ENCODE measurements at places on chromosomes 7 and 10.

DNA sequence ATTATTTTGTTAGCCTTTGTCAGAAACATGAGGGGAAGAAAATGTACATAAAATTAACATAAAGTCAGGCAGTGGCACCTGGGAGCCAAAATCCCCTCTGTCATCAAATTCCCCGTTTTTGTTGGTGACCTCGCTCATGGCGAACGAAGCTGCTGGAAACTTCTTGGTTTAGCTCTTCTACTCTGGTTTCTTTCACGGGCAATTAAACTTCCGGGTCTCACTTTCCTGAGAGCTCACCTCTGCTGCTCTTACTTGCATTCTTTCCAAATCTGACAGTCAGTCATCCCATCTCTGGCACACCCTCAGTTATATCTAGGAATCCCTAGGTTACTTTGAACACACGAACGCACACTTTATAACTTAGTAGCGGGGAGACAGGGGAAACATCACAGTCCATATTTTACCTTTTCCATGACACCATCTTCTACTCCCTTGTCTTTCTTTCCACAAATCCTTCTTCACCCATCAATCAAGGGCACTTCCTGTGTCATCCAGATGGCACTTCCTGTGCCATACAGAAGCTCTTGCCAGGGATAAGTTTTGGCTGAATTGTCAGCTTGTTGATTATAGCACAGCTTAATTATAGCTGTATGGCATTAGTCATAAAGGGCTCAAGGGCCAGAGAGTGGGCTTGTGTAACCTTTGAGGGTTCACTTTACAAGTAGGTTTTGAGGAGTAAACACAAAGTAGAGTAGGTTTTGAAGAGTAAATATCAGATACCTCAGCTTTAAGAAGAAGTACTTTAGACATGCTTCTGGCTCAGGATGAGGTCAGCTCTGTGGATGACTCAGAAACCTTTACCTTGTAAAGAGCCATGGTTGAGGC lies 105.1 kb downstream of the GATA3 start:
- no peaks in the 10 kb centered on the region for H3K4me1 ChIP-seq
- DNase-seq = no peak
- H3K27me3 ChIP-seq = no peaks in the 10 kb centered on the region
- no peak overlapping the region for H3K4me3 ChIP-seq
- H3K36me3 ChIP-seq = no peaks in the 10 kb centered on the region
- no peak overlapping the region for H3K27ac ChIP-seq

DNA sequence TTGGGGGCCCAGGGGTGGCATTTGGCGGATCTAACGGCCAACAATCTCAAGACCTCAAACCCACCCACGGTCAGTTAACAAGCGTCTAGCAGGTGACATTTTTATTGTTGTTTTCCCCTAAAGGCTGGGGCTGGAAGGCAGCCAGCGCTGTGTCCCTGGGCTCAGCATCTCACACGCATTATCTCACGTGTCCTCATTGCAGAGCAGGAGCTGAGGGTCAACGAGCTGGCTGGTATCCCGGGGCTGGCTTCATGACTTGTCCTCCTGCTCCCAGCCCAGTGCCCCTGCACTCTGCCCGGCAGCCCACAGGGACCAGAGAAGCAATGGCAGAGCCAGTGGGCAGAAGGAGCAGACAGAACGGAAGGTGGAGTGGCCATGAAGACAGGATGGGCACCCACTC lies 54.4 kb upstream of the TMEM273 start:
- peaks cover 14% of the 10 kb centered on the region for H3K4me1 ChIP-seq
- no peak overlapping the region for H3K27ac ChIP-seq
- no peaks in the 10 kb centered on the region for H3K36me3 ChIP-seq
- no peak for DNase-seq
- H3K27me3 ChIP-seq = no peaks in the 10 kb centered on the region
- H3K4me3 ChIP-seq = no peak overlapping the region

DNA sequence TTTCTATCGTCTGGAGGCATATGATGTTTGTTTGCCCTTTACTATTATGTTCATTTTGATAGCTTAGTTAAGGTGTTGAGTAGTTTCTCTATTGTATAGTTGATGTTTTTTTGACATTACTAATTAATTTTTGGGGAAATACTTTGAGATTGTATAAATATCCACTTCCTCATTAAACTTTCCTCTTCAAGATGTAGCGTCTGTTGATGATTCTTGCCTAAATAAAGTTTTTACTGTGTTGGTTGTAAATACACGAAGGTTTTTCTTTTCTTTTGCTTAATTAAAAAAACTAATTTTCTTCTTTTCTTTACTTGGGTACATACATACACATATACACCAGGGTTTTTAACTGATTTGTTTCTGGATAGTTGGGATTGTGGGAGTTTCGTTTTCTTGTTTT lies 8.5 kb downstream of the KMT2E start:
- H3K4me3 ChIP-seq = no peak overlapping the region
- H3K4me1 ChIP-seq = peaks cover 51% of the 10 kb centered on the region
- peaks cover 1% of the 10 kb centered on the region for H3K36me3 ChIP-seq
- DNase-seq = no peak

DNA sequence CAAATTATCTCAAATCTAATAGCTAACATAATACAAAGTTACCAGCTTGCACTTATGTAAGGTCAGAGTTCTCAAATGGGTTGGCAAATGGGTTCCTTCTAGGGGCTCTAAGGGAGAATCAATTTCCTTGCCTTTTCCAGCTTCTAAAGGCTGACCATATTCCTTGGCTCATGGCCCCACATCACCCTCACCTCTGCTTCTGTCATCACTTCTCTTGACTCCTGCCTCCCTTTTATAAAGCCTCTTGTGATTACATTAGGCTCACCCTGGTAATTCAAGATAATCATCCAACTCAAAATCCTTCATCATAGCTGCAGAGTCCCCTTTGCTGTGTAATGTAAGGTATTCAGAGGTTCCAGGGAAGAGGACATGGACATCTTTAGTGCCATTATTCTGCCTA lies 42.1 kb downstream of the CHN2 start:
- no peak overlapping the region for H3K27ac ChIP-seq
- DNase-seq = no peak
- H3K36me3 ChIP-seq = no peaks in the 10 kb centered on the region
- no peak overlapping the region for H3K4me3 ChIP-seq
- H3K27me3 ChIP-seq = no peaks in the 10 kb centered on the region
- no peaks in the 10 kb centered on the region for H3K4me1 ChIP-seq

- DNase-seq = no peak
- H3K4me3 ChIP-seq = no peak overlapping the region
- H3K36me3 ChIP-seq = no peaks in the 10 kb centered on the region
- H3K4me1 ChIP-seq = no peaks in the 10 kb centered on the region
- H3K27me3 ChIP-seq = peaks cover 12% of the 10 kb centered on the region
Measured at GRCh38 chr7:26533217-26533616, 241.6 kb downstream of the SNX10 start.

DNA sequence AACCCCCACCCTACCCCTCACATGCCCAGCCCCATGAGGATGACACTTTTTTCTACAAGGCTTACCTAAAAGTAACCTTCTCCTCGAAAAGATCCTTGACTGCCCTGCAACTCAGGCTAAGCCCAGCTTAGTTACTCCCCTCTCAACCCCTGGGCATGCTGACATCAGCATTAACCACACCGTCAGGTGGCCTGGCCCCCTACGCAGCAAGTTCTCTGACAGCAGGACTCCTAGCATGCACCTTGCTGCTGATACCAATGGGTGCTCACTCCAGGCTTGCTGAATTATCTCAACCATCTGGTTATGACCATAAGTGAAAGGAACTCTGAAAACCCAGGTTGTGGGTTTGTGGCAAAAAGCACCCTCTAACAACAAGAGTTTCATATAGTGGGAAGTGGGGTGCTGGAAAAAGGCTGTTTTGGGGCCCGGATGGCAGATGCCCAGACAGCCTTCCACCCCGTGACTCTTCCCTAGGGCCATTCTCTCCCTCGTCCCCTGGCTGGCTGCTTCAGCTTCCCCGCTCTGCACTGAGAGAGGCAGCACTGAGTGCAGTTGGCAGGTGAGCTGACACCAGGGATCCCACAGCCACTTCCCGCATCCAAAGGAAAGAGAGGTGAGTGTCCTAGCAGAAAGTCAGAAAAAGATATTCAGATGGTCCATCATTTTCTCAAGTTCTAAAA lies 518.9 kb downstream of the KCNMA1 start:
- DNase-seq = no peak
- H3K4me1 ChIP-seq = no peaks in the 10 kb centered on the region
- no peak overlapping the region for H3K4me3 ChIP-seq
- H3K27ac ChIP-seq = no peak overlapping the region
- H3K36me3 ChIP-seq = no peaks in the 10 kb centered on the region

- H3K36me3 ChIP-seq = no peaks in the 10 kb centered on the region
- H3K4me3 ChIP-seq = no peak overlapping the region
- H3K27ac ChIP-seq = no peak overlapping the region
- DNase-seq = no peak
- no peaks in the 10 kb centered on the region for H3K4me1 ChIP-seq
Measured at GRCh38 chr10:83963446-83963845, 175.9 kb upstream of the GHITM start.

GRCh38 chr10:69146759-69147158 lies 22.8 kb downstream of the VPS26A start:
- H3K27ac ChIP-seq = no peak overlapping the region
- no peaks in the 10 kb centered on the region for H3K27me3 ChIP-seq
- H3K4me3 ChIP-seq = no peak overlapping the region
- no peak for DNase-seq
- H3K4me1 ChIP-seq = peaks cover 4% of the 10 kb centered on the region

DNA sequence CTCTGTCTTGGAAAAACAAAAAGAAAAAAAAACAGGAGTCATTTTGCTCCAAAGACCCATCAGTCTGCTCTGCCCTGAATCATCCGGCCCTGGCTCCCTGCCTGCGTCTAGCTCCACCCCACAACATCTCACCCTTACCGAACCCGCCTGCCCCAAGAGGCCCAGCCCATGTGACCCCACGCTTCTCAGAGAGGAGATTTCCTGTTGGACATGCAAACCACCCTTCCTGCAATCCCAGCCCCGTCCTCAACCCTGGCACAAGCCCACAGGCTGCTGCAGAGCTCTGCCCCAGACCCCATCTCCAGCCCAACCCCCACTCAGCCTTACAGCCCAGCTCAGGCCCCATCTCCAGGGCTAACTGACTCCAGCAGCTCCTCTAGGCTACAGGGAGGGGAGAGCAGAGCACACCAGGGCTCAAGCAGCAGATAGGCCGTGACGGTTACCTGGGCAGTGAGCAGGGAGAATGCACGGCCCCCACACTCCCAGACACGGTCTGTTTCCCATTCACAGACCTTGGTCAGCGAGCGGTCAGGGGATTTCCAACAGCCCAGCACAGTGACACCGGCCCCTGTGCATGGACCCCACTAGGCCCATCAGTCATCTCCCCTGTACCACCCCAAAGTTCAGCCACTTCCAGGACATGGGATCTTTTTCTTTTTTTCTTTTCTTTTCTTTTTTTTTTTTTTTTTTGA lies 69.9 kb upstream of the GTF2I start:
- no peak for DNase-seq
- H3K36me3 ChIP-seq = no peaks in the 10 kb centered on the region
- H3K27me3 ChIP-seq = no peaks in the 10 kb centered on the region
- H3K4me3 ChIP-seq = no peak overlapping the region

DNA sequence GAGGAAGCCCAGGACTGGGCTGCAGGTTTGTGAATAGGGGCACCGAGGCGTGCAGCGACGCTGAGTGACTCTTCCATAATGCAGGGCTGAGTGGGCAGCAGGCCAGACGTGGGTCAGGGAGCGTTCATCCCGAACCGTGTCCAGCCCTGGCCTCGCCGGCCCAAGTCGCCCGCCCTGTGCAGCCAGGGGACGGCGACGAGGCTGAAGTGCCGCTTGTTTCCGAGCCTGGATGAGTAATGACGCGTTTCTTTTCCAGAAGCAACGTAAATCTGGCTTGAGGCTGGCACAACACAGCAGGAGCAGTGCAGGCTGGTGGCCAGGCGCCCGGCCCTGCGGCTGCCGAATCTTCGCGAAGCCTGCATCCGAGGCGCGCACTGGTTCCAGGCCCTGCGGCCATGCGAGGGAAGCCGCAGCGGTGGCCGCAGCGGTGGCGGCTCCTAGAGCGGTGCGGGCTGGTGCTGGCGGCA lies 74.0 kb upstream of the SEC61G start:
- H3K27ac ChIP-seq = no peak overlapping the region
- H3K36me3 ChIP-seq = no peaks in the 10 kb centered on the region
- DNase-seq = no peak
- no peaks in the 10 kb centered on the region for H3K27me3 ChIP-seq
- no peaks in the 10 kb centered on the region for H3K4me1 ChIP-seq

DNA sequence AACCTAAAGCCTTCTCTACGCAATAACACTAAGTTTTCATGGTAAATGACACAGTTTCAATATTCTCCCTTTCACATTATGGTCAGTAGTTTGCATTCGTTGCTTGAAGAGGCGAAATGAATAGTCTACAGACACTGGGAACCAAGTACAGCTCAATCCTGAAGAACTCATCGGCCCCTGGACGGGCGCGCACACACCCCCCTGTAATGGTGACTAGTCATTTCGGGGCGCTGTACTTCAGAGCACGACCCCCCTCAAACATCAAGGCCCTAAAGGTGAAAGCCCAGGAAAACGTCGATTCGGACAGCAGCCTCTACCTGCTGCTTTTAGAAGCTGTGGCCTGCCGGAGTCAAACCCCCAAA lies 1.0 kb downstream of the NT5C2 start:
- H3K27ac ChIP-seq = peak overlapping the region; percentile 86
- no peaks in the 10 kb centered on the region for H3K36me3 ChIP-seq
- peak overlapping the region; percentile 77 for H3K4me3 ChIP-seq

DNA sequence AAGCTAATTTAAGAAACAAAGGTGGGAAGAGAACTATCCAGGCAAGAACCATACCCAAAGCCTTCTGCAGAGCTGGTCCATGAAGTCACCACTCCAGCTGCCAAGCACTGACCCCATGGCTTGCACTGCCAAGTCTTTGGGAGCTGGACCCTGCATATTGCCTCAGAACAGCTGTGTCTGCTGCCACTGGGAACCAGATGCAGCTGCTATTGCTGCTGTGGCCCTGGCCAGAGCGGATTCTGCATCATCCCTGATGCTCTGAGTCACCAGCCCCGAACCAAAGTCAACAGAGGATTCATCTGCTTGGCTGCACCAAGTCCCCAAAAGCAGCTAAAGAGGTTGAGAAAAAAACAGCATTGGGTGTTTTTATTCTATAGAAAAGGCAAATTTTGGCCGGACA lies 39.2 kb upstream of the GSAP start:
- no peak overlapping the region for H3K27ac ChIP-seq
- H3K36me3 ChIP-seq = no peaks in the 10 kb centered on the region
- no peak for DNase-seq
- H3K27me3 ChIP-seq = no peaks in the 10 kb centered on the region
- H3K4me1 ChIP-seq = peaks cover 4% of the 10 kb centered on the region
- no peak overlapping the region for H3K4me3 ChIP-seq

GRCh38 chr10:52259426-52259812 lies 54.7 kb upstream of the DKK1 start:
- H3K4me3 ChIP-seq = no peak overlapping the region
- no peaks in the 10 kb centered on the region for H3K27me3 ChIP-seq
- no peaks in the 10 kb centered on the region for H3K4me1 ChIP-seq
- no peaks in the 10 kb centered on the region for H3K36me3 ChIP-seq
- no peak for DNase-seq

DNA sequence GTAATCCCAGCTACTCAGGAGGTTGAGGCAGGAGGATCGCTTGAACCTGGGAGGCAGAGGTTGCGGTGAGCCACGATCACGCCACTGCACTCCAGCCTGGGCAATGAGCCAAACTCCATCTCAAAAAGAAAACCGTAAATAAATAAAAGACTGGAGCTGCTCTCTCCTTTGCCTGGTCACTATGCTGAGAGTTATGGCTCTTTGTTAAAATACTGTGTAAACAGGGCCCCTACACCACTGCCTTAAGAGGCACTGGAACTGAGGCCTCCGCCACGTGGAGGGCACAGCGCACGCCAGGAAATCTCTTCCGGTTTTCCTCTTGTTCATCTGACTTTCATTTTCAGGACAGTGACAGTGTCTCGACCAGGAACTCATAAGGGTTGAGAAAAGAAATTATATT lies 123.3 kb downstream of the PAXIP1 start:
- H3K27ac ChIP-seq = no peak overlapping the region
- no peaks in the 10 kb centered on the region for H3K36me3 ChIP-seq
- no peaks in the 10 kb centered on the region for H3K4me1 ChIP-seq
- H3K27me3 ChIP-seq = no peaks in the 10 kb centered on the region
